SW 1271 (cell line): ENCODE measurements at places on chromosomes 12 and 14.

- no peak for DNase-seq
Measured at GRCh38 chr12:95316798-95317197, 99.2 kb downstream of the VEZT start.

- DNase-seq: no peak
Measured at GRCh38 chr12:100799770-100800169, 5.2 kb downstream of the ANO4 start.

- DNase-seq: no peak
Measured at GRCh38 chr12:14961466-14962152, at the start of gene ARHGDIB. Gene ARHGDIB, minus strand, starts transcription at chr12:14961601. Its CDS starts 10,889 bp downstream, at chr12:14950712.

- DNase-seq: no peak
Measured at GRCh38 chr14:51119411-51120051, 24.6 kb upstream of the TRIM9 start.

DNA sequence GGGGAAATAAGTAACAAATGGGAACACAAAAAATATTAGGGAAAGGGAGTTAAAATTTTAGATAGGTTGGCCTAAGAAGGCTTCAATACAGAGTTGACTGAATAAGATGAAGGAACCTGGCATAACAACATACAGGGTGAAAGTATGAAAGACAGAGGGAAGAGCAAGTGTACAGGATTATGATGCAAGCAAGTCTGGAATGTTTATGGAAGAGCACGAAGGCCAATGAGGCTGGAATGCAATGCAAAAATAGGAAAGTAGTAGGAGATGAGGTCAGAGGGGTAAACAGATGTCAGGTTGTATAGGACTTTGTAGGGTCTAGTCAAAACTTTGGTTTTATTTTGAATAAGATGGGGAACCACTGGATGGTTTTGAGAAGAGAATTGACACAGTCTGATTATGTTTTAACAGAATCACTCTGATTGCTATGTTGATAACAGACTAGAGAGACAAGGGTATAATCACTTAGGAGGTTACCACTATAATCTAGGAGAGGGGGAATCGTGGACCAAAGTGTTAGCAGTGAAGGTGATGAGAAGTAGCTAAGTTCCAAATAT is 96.8 kb downstream of the OSBPL8 start:
- no peak for DNase-seq

DNA sequence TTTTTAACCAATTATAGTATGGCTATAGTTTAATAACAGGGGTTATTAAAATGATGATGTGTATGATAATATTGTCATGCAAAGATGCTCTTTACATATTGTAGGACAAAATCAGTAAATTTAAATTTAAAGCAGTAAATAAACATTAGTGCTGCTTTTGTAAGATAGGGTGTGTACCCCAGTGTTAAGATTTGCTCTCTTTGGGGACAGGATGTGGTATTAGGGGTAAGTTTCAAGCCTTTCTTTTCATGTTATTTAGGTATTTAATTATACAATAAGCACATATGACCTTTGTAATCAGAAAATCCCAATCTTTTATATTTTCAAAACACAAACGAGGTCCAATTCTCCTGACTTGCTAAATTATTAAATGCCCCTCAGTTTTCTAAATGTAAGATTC is 39.7 kb upstream of the RPH3A start:
- no peak for DNase-seq

GRCh38 chr12:51926064-51926632 is 18.8 kb downstream of the ACVRL1 start:
- DNase-seq: no peak

GRCh38 chr14:35420036-35420811 is 15.7 kb upstream of the NFKBIA start:
- DNase-seq: no peak

GRCh38 chr14:96368534-96368933 is 5.2 kb downstream of the GSKIP start:
- no peak for DNase-seq

DNA sequence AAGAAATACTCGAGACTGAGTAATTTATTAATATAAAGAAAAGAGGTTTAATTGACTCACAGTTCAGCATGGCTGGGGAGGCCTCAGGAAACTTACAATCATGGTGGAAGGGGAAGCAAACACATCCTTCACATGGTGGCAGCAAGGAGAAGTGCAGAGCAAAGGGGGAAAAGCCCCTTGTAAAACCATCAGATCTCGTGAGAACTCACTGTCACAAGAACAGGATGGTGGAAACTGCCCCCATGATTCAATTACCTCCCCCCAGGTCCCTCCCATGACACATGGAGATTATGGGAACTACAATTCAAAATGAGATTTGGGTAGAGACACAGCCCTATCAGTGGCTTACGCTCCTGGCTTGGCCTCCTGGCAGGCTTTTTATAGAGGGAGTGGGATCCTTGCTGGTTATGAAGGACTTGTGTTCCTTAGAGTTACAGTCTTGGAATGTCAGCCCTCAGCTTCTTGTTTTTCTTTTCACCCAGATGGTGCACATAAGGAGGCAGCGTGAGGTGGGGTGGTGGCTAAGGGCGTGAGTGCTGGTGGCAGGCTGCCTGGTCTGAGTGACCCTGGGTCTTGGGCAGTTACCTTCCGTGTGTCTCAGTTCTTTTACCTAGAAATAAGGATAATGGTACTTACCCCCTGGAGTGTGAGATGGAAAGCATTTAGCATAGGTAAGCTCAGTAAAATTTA is 25.7 kb downstream of the TRAF3 start:
- DNase-seq: no peak

- DNase-seq: no peak
Measured at GRCh38 chr12:56256326-56256960, 1.7 kb downstream of the ANKRD52 start.

GRCh38 chr12:47755655-47756562 is 2.8 kb downstream of the RAPGEF3 start:
- no peak for DNase-seq

GRCh38 chr12:48012070-48012469 is 7.8 kb upstream of the COL2A1 start:
- DNase-seq: no peak

GRCh38 chr12:52925717-52926595 is 21.1 kb upstream of the KRT8 start:
- peak; percentile 32 for DNase-seq

GRCh38 chr14:24315243-24315806 is 4.0 kb downstream of the LTB4R start:
- DNase-seq: no peak

DNA sequence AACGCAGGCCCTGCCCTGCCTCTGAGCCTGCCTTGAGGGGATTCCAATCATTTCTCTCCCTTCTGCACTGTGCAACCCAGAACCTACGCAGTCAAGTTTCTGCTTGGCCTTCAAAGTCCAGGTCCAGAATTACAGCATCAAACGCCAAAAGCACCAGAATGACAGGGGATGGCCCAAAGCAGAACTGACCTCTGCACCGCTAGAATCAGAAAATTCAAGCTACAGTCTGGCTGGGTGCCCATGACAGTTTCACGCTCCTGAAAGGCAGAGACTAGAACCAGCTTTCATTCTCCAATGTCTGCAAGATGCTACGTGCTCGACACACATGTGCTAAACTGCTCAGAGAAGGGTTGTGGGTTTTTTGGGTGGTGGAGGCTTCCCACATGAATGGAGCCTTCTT is 4.1 kb downstream of the CLMN start:
- DNase-seq: no peak

GRCh38 chr14:91326514-91327249 is 82.2 kb upstream of the GPR68 start:
- DNase-seq: no peak

GRCh38 chr14:99964979-99965378 is 100.2 kb upstream of the EVL start:
- DNase-seq: no peak

DNA sequence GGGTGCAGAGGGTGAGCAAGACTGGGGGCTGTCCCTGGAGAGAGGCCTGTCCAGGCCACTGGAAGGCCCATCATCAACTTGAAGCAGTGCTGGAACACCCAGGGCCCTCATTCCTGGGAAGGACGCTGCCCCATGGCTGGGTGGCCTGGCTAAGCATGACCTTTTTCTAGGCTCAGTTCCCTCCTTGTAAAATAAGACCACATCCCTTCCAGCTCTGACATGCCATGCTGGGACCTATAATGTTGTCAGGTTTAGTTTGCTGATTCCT is 62.8 kb downstream of the SYNE3 start:
- DNase-seq: no peak

- DNase-seq: no peak
Measured at GRCh38 chr12:74794522-74794921, 256.9 kb downstream of the ATXN7L3B start.

DNA sequence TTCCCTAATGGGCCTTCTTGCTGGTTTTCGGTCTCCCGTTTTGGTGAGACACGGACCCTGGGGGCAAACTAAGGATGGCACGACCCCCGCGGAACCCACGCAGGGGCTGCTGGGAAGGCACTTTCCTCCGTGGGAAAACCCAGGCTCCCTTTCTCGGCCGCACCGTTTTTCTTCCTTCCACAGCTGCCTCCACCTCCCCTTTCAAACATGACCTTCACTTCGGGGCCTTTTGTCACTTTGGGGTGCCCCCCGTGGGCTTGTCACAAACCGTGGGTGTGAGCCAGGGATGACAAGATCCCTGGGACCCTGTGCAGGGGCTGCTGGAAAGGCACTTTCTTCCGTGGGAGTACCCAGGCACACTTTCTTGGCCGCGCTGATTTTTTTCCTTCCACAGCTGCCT is 268.7 kb downstream of the ALG10 start:
- DNase-seq: no peak

GRCh38 chr12:56193025-56193578 is 3.8 kb upstream of the SMARCC2 start:
- DNase-seq: peak; percentile 85

DNA sequence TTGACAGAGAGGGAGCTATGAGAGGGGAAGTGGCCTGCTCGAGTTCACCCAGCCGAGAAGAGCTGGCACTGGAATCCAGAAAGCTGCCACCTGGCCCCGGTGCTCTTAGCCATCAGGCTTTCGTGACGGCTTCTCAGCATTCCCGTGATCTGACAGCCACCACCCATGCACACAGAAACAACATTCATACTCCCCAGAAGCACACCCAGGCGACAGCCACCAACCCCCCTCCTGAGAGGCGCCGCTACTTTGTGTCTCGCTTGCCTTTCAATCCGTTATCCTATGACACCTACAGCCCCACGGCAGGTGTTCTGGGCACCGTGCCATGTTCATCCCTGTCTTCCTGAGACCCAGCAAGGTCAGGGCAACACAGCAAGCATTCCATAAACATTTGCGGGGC is 31.4 kb downstream of the PSMC1 start:
- DNase-seq: no peak

- DNase-seq: no peak
Measured at GRCh38 chr14:36935976-36936678, 236.3 kb downstream of the SLC25A21 start.

DNA sequence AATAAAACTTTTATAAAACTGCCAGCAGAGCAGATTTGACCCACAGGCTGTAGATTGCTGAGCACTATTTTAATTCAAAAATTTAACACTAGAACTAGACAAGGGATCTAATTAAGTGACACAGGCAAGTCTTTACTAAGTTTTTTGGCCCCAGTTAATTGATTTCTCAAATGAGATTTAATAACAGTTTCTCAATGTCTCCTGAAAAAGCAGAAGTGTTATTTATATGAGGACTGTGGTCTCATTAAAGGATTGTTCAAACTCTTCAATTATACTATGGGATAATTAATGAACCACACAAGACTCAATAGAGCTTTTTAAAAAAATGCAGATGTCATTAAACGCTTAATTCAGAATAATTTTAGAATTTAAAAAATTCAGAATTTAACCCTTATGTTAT is 1.9 kb downstream of the HEATR5A start:
- DNase-seq: no peak

- no peak for DNase-seq
Measured at GRCh38 chr12:78938341-78939084, 73.9 kb downstream of the SYT1 start.
